Activated CD8-positive, alpha-beta T cell treated with anti-CD3 and anti-CD28 coated beads for 36 hours (primary cell): ENCODE measurements at places on chromosomes 5 and 9. TPM values are rescaled to one million over a fixed set of nuclear protein-coding genes. Genes with fewer than 3 reads are reported as not detected.

The LCN6 gene
- total RNA-seq = not detected

The ORM2 gene
- total RNA-seq = not detected

The EGFLAM gene
- total RNA-seq = not detected

The SPINK13 gene
- total RNA-seq = not detected

The AFAP1L1 gene
- 1.6 TPM for total RNA-seq
